ENCODE measurements at places on chromosomes 3 and 15. TPM values are rescaled to one million over a fixed set of nuclear protein-coding genes. Genes with fewer than 3 reads are reported as not detected.

DNA sequence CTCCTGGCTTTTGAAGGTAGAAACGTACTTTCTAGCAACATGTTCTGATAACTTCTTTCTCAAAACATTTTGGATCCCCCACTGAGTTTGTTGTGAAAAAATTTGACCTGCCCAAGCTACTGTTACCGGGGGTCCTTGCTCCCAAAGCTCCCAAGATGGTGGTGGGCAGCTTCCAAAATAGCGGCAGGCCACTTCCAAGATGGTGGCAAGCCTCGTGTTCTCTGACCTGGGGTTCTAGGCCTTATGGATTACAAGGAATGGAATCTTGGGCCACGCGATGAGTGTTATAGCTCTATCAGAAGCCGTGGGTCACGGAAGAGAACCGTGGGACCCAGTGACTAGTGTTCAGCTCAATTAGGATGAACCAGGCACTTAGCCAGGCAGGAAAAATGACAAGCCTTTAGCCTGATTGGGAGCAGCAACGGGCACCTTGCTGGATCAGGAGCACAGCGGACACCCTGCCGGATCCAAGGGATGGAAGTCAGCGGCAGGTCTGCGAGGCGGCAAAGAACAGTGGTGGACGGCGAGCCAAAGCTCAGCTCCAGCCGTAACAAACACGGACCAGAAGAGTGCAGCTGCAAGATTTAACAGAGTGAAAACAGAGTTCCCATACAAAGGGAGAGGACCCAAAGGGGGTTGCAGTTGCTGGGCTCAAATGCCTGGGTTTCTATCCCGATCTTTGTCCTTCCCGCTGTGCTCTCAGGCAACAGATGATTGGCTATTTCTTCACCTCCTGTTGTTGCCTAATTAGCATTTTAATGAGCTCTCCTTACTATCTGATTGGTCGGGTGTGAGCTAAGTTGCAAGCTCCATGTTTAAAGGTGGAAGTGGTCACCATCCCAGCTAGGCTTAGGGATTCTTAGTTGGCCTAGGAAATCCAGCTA is 133.3 kb downstream of the WDR72 start:
- no peaks in the 10 kb centered on the region for H3K36me3 ChIP-seq
- no peak overlapping the region for H3K4me3 ChIP-seq
- H3K4me1 ChIP-seq, result no peaks in the 10 kb centered on the region

- no peaks in the 10 kb centered on the region for H3K27me3 ChIP-seq
- DNase-seq, result no peak
- no peak overlapping the region for H3K27ac ChIP-seq
- H3K4me3 ChIP-seq, result no peak overlapping the region
- no peaks in the 10 kb centered on the region for H3K36me3 ChIP-seq
Observed at GRCh38 chr3:192884777-192885773, 32.6 kb downstream of the MB21D2 start.

DNA sequence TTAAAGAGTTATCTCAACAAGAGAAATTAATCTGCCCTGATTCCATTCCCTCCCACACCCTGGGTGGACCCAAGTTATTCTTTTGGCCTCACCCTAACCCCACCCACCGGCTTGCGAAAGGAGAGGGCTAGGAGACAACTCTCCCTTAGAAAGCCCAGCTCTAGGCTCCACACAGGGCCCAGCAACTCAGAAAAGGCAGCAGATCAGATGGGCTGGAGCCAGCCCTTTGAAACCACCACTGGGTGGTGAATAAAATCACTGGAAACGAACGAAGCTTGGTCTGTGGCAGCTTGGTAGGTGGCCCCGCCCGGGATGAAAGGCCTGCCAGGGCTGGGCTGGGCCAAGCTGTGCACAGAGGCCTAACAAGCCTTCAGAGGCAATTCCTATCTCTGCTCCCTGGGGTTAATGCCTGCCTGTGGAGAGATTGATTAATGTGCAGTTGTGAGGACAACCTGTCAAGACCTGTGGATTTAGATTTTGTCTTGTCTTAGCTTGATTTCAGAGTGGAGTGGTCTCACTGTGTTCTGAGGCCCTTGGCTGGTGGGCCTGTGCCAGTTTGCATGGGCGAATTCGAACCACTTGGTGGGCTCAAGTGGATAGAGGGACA is 38.8 kb downstream of the BHLHE40 start:
- no peak overlapping the region for H3K4me3 ChIP-seq
- peak overlapping the region; percentile 78 for H3K27ac ChIP-seq
- no peaks in the 10 kb centered on the region for H3K27me3 ChIP-seq

The ZNF385D gene
- total RNA-seq, result 13.5 TPM

- H3K36me3 ChIP-seq, result no peaks in the 10 kb centered on the region
- peaks cover 7% of the 10 kb centered on the region for H3K4me1 ChIP-seq
- DNase-seq, result peak; percentile 11
- no peaks in the 10 kb centered on the region for H3K27me3 ChIP-seq
- no peak overlapping the region for H3K27ac ChIP-seq
Observed at GRCh38 chr15:82995938-82996337, 9.9 kb downstream of the RAMAC start.

The MAN2C1 gene
- 198 TPM for total RNA-seq

- no peaks in the 10 kb centered on the region for H3K4me1 ChIP-seq
- H3K27ac ChIP-seq, result no peak overlapping the region
- no peak overlapping the region for H3K4me3 ChIP-seq
- H3K27me3 ChIP-seq, result no peaks in the 10 kb centered on the region
Observed at GRCh38 chr3:66856533-66856932, 141.6 kb upstream of the KBTBD8 start.

- DNase-seq, result no peak
- no peak overlapping the region for H3K27ac ChIP-seq
- H3K27me3 ChIP-seq, result no peaks in the 10 kb centered on the region
- H3K4me1 ChIP-seq, result peaks cover 29% of the 10 kb centered on the region
- no peak overlapping the region for H3K4me3 ChIP-seq
- no peaks in the 10 kb centered on the region for H3K36me3 ChIP-seq
Observed at GRCh38 chr3:27454914-27455313, 29.3 kb downstream of the SLC4A7 start.

DNA sequence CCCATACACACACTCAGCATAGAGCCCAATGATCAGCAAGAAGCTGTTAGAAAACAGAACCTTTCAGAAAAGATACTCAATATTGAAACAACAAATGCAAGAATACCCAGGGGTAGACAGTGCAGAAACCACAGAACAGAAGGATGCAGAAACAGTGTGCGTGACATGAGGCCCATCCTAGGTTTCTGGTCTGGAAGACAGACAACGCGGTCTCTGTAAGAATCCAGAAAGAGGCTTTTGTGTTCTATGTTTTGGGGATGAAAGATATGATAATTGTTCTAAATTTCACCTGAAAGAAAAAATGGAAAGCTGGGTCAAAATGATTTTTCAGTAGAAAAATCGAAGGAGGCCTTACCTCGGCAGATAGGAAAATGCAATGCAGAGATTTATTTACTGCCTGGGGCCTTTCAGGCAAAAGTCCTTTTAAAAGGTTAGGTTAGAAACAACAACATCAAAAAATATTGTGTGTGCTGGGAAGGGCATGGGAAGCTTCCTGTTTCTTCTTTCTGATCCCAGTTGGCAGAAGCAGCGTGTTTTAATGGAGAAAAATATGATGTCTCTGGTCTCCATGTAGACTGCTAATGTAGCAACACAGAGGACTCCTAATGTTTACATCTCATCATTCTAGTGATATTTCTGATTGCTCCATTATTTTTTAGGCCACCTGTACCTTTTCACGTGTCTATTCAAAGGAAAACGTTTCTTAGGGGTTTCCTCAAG is 17.0 kb downstream of the SYNM start:
- no peak for DNase-seq
- no peak overlapping the region for H3K27ac ChIP-seq
- peaks cover 47% of the 10 kb centered on the region for H3K4me1 ChIP-seq
- no peak overlapping the region for H3K4me3 ChIP-seq
- H3K27me3 ChIP-seq, result no peaks in the 10 kb centered on the region
- H3K36me3 ChIP-seq, result peaks cover 6% of the 10 kb centered on the region
